C1 segment of cervical spinal cord (tissue), 14 donors: ENCODE measurements at places on chromosomes 2 and 18.

GRCh38 chr2:159900343-159900742 is 102.3 kb upstream of the CD302 start:
- DNase-seq, result no peak

GRCh38 chr2:176268976-176269318 is 295 bp upstream of the MTX2 start:
- no peak for DNase-seq

DNA sequence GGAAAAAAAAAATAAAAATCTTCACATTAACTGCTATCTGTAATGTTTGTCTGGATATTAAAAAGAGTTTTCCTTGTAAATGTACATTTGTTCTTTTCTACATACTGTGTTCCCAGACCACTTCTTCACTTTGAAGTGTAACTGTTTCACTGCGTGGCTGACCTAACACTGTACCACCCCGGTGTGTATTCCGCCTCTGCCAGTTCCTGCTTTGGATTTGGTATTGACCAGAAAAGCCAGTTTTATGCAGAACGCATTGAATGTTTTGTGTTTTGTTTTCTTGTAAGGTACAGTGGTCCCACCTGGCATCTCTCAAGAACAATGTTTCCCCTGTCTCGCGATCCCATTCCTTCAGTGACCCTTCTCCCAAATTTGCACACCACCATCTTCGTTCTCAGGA is 128.2 kb upstream of the IL1R2 start:
- DNase-seq, result no peak

GRCh38 chr2:236644502-236644911 is 74.9 kb downstream of the ACKR3 start:
- no peak for DNase-seq

DNA sequence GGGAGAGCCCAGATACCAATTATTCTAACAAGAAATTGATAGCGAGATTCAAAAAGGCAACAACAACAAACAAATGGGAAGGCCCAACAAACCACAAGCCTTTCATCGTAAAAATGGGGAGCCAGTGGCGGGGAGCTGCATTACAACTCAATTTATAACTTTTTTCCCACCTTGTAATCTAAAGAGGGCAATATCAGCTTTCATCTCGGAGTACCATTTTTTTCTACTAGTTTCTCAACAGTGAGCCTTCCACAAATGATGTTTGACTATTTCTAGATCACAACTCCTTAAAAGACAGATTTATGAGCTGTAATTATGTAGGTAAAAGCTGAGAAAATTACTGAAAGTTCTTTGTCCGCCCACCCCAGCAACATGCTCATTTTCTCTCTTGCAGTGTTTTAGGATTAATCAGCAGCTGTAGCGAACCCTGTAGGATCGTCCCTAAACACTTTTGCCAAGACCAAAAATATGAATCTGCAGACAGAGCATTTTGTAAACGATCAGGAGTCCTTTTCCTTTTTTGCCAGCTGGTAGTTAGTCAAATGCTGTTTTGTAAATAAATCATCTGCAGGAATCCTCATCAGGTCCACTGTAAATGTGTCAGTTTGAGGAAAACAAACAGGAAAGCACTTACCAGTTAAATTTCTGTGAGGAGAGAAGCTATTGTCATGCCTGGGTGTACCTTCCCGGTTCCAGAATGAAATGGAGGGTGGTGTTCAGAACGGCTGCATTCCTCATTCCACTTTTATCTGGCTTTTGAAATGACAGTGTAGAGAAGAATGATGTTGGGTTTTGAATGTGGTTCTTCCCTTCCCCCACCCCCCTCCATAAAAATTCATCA is 53.2 kb downstream of the EEF1B2 start:
- no peak for DNase-seq

GRCh38 chr2:16071865-16072637 is 131.7 kb downstream of the MYCN start:
- DNase-seq, result no peak

- no peak for DNase-seq
These were observed 58.2 kb downstream of the BCL2L11 start for GRCh38 chr2:111178730-111179405.

DNA sequence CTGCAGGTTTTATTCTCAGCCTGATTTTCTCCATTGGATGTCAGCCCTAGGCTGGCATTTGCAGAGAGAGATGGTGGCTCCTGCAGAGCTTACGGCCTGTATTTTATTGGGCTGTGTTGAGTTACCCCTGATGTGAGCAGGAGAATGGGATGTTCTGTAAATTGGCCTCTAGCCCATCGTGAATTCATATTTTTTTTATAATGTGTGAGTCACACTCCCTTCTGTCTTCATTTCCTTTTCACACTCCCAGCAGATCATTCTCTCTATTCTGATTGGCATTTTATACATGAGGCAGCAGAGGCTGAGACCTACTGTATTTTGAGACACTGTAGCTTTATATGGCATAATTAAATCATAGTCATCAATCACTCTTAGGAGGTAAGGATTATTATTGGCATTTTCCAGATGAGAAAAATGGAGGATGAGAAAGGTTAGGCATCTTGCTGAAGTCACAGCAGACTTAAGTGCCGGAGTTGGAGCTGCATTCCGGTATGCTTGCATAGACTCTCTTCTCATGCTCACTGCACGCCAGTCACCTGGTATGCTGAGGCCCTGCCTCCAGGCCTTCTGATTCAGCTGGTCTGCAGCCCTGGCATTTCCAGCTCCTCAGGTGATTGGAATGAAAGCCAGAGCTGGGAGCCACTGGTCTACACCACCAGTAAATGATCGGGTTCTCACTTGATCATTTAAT is 142.4 kb downstream of the NEDD4L start:
- no peak for DNase-seq

DNA sequence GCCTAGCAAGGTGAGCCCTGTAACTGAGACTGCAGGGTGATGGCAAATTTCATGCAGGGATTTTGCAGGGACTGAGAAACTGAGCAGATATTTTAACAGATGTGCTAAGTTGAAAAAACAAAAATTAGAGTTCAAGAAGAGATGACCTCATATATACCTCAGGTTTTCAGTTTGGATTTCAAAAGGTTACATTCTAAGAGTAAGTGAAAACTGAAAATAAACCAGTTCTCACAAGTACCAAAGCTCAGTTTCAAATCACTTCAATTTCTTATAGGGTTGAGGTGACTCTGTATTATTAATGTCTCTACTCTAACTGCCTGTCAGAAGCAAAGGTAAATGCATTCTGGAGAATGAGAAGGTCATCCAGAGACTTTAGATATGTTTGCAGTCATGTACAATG is 237.4 kb upstream of the VRK2 start:
- no peak for DNase-seq
